ENCODE measurements at places on chromosomes 16 and 17. TPM values are rescaled to one million over a fixed set of nuclear protein-coding genes. Genes with fewer than 3 reads are reported as not detected.

CHD9 gene
- total RNA-seq: 44.2 TPM

GRCh38 chr17:18371455-18371854, 6.1 kb upstream of the EVPLL start:
- no peak for DNase-seq

DNA sequence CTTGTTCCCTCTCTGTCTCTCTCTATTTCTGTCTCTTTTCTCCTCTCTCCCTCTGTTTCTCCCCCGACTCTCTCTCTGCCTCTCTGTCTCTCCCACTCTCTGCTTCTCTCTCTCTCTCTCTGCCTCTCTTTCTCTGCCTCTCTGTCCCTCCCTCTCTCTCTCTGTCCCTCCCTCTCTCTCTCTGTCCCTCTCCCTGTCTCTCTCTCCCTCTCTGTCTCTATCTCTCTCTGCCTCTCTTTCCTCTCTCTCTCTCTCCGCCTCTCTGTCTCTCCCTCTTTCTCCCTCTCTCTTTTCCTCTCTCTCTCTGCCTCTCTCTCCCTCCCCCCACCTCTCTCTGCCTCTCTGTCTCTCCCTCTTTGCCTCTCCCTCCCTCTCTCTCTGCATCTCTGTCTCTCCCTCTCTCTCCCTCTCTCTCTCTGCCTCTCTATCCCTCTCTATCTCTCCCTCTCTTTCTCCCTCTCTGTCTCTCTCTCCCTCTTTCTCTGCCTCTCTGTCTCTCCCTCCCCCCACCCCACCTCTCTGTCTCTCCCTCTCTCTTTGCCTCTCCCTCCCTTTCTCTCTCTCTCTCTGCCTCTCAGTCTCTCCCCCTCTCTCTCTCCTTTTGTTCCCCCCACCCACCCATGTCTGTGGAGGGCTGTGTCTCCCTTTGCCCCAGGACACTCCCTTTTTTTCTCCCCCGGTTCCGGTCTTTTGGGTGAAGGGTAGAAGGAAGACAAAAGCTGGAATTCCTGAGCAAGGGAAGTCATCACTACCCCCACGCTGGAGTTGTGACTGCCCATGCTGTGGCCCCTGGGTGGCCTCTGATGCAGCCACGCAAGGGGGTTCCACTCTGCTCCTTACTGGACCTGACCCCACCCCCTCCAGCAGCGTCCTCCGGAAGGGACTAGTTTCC, 27.1 kb upstream of the MGAT5B start:
- DNase-seq: no peak

DNA sequence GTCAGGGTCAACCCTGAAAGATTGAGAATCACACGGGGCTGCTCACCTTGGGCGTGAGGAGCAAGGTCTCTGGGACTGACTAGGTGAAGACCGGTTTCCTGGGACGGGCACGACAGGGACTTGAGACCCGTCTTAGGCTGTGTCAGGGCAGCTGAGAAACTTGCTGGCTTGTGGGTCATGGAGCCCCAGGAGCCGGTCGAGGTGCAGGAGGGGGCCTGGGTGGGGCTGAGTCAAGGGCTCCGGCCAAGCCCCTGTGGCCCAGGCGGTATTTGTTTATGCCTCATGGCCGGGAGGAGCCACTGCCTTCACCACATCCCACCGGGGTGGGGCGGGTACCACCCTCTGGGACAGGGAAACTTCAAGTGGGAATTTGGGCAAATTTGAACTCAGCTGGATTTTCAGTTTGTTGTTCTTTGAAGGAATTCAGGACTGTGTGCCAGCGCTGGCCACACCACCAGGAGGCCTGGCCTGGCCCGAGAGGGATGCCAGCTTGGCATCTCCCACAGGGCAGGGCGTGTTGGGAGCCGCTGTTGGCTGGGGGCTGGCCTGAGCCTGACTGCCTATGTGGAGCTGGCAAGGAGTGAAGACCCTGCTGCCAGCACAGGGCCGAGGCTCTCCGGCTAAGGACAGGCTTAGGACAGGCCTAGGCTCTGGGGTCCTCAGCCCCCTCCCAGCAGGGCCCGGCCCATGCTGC, 116.1 kb downstream of the METRNL start:
- peak; percentile 55 for DNase-seq

DNA sequence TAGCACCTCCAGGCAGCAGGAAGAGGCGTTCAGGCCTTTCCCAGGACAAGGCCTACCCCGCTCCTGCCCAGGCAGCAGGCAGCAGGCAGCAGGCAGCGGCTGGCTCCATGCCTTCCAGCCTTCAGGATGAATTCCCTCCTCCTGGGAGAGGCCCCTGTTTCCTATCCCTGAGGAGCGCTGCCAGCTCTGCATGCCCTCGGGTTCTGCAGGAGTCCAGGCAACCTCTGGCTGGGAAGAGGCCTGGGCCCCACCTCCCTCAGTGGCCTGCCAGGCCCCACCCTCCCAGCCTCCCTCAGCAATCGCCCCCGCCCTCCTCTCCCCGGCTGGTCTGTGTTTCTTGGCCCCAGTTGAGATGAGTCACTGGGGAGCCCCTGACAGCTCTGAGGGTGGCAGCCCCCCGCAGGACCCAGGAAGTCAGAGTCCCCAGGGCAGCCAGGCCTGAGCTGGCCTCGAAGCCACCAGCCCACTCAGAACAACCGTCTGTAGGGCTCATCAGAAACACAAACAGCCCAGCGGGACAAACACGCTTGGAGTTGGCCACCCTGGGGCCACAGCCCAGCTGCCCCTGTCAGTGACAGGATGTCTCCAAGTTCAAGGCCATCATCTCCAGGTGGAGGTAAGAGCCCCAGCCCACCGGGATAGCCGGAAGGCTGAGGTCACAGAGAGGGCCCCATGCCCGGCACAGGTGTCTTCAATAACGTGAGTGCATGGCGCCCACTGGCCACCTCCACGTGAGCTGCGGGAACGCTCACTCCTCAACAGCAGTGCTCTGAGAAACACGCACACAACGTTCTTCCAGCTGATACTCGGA, 39.5 kb upstream of the CIBAR2 start:
- DNase-seq: peak; percentile 87

- DNase-seq: no peak
These were observed 171.1 kb downstream of the CDH11 start for GRCh38 chr16:64950731-64951130.

UNC119 gene
- total RNA-seq: 23.6 TPM

GPR139 gene
- total RNA-seq: not detected

PVALEF gene
- not detected for total RNA-seq

DNA sequence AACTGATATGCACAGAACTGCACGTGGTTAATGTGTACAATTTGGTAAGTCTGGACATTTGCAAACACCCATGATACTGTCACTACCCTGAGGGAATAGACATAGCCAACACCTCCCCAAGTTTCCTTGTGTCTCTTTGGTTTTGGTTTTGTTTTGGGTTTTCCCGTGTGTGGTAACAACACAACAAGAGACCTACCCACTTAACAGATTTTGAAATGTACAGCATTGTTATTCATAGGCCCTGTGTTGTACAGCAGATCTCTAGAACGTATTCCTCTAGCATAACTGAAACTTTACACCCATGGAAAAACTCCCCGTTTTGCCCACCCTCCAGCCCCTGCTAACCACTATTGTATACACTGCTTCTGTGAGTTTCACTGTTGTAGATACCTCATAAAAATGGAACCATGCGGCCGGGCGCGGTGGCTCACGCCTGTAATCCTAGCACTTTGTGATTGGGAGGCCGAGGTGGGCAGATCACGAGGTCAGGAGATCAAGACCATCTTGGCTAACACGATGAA, 76.3 kb upstream of the TBC1D3K start:
- DNase-seq: no peak

DNA sequence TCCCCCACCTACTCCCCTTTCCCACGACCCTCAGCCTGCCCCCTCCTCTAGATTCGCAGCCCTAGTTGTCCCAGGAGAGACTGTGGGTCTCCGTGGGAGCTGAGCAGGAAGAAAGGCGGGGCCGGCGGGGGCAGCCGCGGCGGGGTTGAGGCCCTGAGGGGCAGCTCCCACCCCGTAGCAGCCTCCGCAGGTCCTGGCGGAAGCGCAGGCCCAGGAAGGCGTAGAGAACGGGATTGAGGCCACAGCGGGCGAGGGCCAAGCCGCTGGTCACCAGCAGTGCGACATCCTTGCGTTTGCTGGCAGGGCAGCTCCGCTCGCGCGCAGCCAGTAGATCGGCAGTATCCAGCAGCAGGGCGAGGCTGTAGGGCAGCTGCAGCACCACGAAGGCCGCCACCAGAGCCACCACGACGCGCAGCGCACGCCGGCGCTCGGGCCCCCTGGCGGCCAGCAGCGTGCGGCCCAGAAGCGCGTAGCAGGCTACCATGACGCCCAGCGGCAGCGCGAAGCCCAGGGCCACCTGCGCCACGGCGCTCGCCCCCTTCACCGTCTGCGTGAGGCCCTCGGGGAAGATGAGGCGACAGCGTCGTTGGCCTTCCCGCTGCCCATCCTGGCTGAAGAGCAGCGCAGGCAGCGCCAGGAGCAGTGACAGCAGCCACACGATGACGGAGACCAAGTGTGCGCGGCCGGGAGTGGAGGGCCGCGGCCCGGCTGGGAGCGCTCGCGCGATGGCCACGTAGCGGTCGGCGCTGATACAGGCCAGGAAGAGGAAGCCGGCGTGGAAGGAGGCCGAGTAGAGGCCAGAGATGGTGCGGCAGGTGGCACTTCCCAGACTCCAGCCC, 1.9 kb downstream of the CCR10 start:
- peak; percentile 81 for DNase-seq

SHBG gene
- 0.85 TPM for total RNA-seq

DNA sequence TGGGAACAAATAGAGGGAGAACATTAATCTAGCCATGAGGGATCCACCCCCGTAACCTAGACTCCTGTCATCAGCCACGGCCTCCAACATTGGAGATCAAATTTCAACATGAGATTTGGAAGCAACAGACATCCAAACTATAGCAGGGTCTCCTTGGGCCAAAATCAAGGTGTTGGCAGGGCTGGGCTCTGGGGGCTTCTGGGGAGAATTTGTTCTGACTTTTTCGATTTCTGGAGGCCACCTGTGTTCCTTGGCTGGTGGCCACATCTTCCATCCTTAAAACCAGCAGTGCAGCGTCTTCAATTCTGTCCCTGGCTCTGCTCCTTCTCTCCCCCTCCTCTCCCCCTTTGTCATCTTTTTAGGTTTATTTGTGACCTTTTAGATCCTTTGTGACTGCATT, 546.2 kb downstream of the WWOX start:
- no peak for DNase-seq

CD300E gene
- 0.65 TPM for total RNA-seq

DNA sequence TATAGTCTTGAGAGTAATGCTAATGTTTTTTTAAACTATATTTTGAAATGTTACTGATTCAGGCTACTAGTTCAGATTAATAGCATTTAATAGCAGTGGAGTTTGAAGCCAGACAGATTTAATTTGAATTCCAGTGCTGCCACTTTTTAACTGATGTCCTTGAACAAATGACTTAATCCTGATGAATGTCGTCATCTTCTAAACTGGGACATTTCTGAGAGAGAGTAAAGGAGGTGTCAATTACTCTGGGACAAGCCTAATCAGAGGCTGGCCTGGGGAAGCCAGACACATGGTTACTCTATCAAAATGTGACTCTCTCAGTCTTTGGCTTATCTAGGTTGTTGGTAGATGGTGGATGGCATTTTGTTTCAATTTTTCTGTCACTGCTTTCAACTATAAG, 246.7 kb downstream of the HS3ST3A1 start:
- no peak for DNase-seq

DNA sequence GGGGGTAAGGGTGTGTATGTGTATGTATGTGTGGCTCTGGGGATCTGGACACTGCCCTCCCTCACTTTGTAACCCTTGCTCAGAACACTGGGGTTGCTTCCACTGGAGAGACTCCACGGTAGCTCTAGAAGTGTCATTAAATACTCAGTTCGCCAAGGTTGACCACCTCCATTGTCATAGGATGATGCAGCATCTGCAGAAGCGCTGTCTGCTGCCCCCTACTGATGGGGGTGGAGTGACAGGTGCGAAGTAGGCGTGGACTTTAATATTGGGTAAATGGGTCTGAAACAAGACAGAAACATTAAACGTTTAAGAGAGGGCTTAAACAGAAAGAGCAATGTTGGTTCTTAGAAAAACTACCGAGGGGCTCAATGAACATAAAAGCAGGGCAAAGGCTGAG, 35.5 kb upstream of the STAC2 start:
- DNase-seq: no peak

- DNase-seq: no peak
These were observed 450 bp upstream of the C1QBP start for GRCh38 chr17:5439446-5439764.

DNA sequence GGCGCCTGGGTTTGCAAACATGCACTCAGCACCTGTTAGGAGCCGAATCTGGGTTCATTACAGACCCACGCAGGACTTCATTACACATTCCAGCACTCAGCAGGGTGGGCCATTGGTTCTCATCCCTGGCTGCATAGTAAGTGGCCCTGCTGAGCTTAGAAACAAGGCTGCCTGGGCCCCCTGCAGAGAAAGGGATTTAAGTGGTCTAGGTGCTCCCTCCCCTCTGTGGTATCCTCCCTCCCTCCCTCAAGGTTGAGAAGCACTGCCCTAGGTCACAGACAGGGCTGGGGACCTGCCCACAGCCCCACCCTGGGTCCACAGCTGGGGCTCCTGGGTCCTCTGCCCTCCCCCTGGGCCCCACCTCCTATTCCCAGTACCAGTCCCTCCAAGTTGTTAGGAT, 28.3 kb downstream of the WNT3 start:
- DNase-seq: no peak

- no peak for DNase-seq
These were observed 12.7 kb upstream of the SPAG9 start for GRCh38 chr17:51133365-51133764.

GRCh38 chr16:72635104-72635503, 412.8 kb downstream of the ZFHX3 start:
- no peak for DNase-seq

GRCh38 chr17:27417596-27418365, 38.5 kb upstream of the KSR1 start:
- no peak for DNase-seq

- no peak for DNase-seq
These were observed 12.3 kb downstream of the CD7 start for GRCh38 chr17:82304826-82305726.

DNA sequence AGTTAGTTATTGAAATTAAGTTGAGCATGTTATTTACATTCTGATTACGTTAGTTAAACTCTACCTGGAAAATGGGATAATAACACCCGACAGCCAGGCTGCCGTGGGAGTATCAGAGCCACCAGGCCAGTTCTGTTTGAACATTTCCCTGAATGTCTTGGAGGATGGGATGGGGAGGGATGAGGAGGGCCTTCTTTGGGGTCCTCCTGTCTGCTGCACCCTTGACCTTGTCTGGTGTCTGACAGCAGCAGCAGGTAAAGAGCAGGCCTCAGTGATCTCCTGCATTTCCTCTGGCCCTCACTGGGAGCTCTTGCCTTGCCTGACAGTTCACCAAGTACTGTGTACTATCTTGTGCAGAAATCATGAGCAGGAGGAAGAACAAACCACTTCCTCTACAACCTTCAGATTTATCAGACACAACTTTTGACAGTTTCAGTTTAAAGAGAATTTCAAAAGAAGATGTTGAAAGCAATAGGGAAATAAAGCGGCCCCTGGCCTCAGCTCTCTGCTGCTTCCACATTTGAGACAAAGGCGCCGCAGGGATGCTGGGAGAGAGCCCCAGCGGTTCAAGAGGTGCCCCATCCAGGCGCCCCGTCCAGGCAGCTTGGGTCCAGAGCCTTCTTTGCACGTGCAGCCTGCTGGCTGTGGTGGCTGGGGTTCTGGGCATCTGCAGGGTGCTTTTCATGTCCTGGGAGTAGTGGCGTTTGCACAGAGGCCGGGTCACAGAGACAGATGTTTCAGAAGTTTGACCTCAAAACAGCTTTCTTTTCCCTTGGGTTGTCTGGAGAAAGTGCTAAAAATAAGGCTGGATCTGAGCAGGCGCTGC, 25.3 kb downstream of the CMIP start:
- no peak for DNase-seq

CACNG1 gene
- total RNA-seq: not detected

GRCh38 chr16:81463296-81463890, 18.8 kb downstream of the CMIP start:
- DNase-seq: no peak
